ENCODE measurements at places on chromosomes 4 and X.

- DNase-seq, result no peak
Measured at GRCh38 chr4:797066-797465, 28.9 kb downstream of the CPLX1 start.

GRCh38 chr4:69830560-69831269 lies 29.2 kb downstream of the SULT1E1 start:
- DNase-seq, result peak; percentile 37

DNA sequence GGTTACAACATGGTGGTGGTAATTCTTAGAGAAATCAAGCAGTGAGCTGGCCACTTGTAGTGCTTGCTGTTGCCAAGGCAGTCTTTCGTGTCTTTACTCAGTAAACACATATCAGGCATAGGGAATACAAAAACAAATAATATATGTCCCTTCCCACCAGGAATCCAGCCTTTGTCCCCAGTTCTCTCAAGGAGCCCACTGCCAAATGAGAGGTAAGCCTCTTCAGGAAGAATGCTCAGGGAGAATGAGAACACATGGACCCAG lies 421 bp upstream of the PLAC1 start:
- no peak for DNase-seq

- no peak for DNase-seq
Measured at GRCh38 chr4:106160560-106160959, 155.4 kb downstream of the TBCK start.

GRCh38 chrX:97322401-97322800 lies 438.7 kb downstream of the RPA4 start:
- no peak for DNase-seq

GRCh38 chr4:83128240-83128929 lies 13.9 kb upstream of the PLAC8 start:
- DNase-seq, result no peak

GRCh38 chrX:80602036-80602860 lies 182.0 kb downstream of the TENT5D start:
- no peak for DNase-seq

- no peak for DNase-seq
Measured at GRCh38 chr4:4853371-4853823, 6.1 kb upstream of the MSX1 start.

GRCh38 chrX:136251041-136251991 lies at the start of gene MAP7D3:
TSS of gene MAP7D3 (minus strand) at chrX:136251400. CDS start at chrX:136251358, 42 bp downstream.
- DNase-seq, result no peak

DNA sequence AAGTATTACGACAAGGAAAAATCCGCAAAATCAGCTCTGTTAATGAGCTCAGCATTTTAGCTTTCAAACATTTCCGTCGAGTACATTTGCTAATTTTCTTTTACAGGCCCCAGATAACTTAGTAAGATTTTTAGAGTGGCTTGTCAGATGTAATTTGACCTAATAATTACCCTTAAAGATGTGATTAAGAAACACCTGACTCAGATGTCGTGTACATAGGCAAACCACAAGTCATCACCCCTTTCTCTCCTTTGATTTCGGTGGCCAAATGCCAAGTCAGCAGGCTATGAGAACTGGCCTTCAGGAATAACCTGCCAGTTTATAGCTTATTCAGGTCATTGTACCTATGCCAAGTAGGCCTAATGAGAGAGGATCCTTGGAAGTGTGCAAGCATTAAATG lies 369.6 kb downstream of the PCDH7 start:
- DNase-seq, result peak; percentile 70

DNA sequence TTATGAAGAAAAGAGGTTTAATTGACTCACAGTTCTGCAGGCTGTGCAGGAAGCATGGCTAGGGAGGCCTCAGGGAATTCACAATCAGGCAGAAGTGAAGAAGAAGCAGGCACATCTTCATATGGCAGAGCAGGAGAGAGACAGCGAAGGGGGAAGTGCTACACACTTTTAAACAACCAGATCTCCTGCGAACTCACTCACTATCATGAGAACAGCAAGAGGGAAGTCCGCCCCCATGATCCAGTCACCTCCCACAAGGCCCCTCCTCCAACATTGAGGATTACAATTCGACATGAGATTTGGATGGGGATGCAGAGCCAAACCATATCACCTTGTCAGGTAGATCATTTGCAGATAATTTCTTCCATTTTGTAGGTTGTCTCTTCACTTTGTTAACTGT lies 555.5 kb upstream of the MAGEB2 start:
- no peak for DNase-seq

GRCh38 chr4:26907731-26908599 lies 47.3 kb downstream of the STIM2 start:
- DNase-seq, result no peak

DNA sequence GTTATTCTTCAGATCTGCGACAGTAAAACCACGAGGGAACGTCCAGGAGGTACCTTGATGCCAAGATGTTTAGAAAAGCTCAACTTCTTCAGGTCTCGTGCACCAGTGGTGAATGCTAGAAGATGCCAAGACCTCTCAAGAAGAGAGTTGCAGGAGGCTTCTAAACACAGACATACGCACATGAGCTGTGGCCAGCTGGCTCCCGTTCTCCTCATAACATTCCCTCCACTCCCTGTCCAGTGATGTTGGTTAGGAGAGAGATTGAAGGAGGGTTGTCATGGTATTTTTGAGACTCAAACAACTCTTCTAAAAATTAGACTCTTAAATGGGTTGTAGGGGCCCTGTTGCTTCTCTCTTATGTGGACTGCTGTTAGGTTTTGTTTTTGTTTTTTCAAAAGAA lies 184.3 kb downstream of the QDPR start:
- no peak for DNase-seq

DNA sequence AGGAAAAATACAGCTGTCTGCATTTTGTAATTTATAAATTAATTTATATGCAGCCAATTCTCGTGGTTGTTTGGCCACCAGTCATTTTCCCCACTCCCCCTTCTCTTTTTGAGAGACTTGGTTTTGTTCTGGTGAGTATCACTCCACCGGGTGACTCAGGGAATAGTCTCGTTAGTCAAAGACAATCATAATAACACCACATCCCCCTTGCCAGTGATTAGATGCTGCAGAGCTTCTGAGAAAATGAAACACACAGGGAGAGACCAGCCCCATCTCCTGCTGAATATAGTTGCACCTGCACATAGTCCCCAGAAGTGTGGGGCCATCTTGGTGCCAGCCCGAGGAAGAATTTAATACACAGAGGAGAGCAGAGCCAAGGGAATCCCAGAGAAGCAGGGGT lies 8.0 kb upstream of the FNIP2 start:
- no peak for DNase-seq

GRCh38 chr4:21991050-21991449 lies 42.5 kb upstream of the KCNIP4 start:
- no peak for DNase-seq

GRCh38 chr4:118850488-118851173 lies 14.7 kb upstream of the SEC24D start:
- DNase-seq, result no peak

DNA sequence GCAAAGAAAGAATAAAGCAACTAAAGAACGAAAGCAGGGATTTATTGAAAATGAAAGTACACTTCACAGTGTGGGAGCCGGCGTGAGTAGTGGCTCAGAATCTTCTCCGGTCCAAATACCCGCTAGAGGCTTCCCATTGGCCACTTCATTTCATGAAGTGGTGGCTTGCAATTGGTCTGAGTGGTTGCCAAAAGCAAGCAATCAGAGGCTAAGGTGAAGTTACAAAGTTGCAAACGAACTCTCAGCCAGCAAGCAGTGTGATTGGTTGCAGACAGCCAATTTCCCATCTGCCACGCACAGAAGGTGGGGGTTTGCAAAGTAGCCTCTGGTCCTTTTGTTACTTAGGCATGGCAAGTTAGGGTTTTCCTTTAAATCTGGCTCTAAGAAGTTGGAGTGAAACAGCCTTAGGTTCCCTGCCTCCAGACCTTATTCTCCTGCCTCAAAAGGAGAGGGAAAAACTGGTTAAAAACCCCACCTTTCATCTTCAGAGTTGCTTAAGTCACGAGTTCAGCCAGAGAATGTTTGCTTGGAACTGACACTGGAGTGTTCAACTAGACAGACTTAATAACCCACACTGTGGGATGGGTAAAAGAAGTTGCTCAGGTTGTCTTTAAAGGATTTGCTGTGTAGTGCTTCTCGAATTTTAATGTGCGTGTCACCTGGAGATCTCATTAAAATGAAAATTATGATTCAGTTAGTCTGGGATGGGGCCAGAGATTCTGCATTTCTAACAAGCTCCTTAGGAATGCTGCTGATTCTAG lies 6.9 kb upstream of the CLOCK start:
- DNase-seq, result no peak

- no peak for DNase-seq
Measured at GRCh38 chr4:3765271-3766035, 732 bp upstream of the ADRA2C start.

DNA sequence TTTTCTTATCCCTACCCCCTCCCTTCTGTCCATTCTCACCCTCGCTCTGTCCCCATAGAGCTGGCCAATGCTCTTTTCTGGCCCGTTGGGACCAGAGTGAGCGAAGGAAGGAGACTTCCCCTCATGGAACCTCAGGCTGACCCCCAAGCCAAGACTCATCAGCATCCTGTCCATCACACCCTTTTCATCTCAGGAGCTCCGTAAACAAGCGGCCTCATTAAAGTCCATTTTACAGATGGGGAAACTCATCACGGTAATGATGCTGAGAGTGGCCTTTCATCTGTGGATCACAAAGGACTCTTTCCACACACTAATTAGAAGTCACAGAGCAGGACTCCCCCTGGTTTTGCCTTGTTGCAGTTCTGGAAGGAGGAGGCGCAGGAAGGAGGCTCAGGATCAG lies 67.4 kb upstream of the SLC34A2 start:
- no peak for DNase-seq

GRCh38 chrX:44871114-44871645 lies 1.8 kb upstream of the KDM6A start:
- no peak for DNase-seq

DNA sequence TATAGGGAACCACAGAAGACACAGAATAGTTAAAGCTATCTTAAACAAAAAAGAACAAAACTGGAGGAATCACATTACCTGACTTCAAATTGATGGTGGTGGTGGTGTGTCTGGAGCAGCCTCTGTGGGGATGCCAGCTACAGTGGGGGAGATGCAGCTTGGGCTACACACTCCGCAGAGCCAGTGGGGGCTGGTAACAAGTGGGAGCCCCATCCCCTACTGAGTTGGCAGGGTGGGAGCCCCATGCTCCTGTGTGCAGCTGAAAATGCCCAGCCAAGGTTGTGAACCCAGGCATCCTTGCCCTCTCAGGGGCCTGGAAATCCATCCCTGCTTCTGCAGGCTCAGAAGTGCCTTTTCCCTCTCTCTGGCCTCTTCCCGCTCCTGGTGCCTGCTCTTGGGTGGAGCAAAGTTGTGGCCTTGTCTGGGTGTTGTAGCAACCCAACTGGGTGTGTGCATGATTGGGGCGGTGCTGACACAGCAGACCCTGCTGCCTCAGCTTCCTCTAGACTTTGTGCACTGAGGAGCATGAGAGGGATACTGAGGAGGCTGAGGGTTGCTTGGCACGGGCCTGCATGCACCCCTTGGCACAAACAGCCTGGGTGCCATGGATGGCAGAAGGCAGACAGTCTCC lies 38.9 kb downstream of the SH3BGRL start:
- DNase-seq, result no peak

GRCh38 chr4:133694416-133694815 lies 507.2 kb downstream of the PABPC4L start:
- no peak for DNase-seq

GRCh38 chrX:15233416-15234015 lies 36.4 kb downstream of the ASB9 start:
- no peak for DNase-seq

DNA sequence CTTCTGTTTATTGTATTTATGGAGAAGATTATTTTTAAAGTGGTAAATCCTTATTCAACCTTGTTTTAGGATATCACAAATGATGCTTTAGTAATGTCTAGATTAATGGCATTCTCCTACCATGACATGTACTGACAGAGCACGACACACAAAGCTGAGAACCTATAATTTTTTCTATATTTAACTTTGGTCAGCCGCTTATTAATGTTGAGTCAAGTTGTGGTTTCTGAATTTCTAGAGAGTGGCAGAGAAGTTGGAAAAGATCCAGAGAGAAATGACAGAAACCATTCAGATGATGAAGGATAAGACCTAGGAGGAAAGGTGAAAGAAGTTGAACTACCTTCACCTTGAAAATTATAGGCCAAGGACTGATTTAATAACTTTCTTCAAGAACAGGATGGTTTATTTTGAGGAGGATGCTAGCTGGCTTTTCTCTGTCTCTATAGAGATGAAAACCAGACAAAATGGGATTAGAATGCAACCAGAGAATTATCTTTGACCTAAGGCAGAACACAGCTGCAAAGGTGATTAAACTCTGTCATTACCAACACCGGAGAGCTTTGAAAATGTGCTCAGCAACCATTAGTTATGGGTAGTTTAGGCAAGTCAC lies 62.6 kb upstream of the TSPAN5 start:
- no peak for DNase-seq

GRCh38 chr4:184968784-184969201 lies 49.5 kb upstream of the HELT start:
- DNase-seq, result no peak

GRCh38 chrX:47380268-47380667 lies 9.9 kb downstream of the ZNF157 start:
- no peak for DNase-seq

GRCh38 chrX:13239272-13239671 lies 80.6 kb downstream of the ATXN3L start:
- no peak for DNase-seq

- no peak for DNase-seq
Measured at GRCh38 chr4:6880691-6881090, 28.9 kb upstream of the TBC1D14 start.

- no peak for DNase-seq
Measured at GRCh38 chrX:36867143-36867542, 141.0 kb upstream of the FAM47C start.

- DNase-seq, result no peak
Measured at GRCh38 chr4:24174602-24175001, 284.8 kb upstream of the PPARGC1A start.

DNA sequence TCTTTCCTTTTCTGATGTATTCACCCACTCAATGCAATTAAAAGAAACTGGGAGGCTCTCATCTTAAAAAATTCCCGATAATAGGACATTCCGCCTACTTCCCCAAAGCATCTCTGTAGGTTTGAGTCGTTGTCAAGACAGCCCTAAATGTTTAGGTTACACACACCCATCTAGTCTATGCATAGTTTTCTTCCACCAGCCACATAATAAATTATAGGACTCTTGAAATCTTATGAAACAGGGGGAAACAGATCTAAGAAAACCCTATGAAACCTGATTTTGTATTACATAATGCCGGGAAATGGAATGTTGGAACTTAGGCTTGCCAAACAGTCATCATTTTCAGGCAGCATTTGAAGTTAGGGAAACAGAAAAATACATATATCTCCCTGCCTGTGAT lies 150.0 kb downstream of the PRKX start:
- DNase-seq, result no peak

GRCh38 chr4:153486281-153487151 lies 20.4 kb downstream of the TMEM131L start:
- no peak for DNase-seq

DNA sequence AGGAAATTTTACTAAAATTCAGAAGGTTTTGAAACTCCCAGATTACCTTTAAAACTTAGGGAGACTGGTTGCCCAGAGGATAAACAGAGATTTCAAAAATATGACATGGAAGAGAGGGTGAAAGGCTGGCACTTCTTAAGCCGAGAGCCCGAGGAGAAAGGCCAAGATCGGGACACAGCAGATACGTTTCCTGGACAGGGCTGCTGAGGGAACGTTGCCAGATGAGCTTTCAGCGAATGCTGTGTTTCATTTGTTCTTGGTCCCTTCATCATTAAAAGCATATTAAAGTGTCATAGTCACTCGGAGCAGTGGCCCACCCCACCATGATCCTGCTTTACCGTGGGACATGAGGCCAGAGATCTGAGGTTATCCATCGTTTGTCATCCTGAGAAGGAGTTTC lies 37.9 kb upstream of the STOX2 start:
- DNase-seq, result no peak

All from NCI-H1105 (cell line).